ENCODE measurements at places on chromosomes 4 and X.

GRCh38 chr4:107736924-107737448 lies 17.0 kb upstream of the PAPSS1 start:
- peak; percentile 12 for DNase-seq

- no peak for DNase-seq
Observed at GRCh38 chrX:150348365-150348764, 14.8 kb upstream of the MAMLD1 start.

- DNase-seq: no peak
Observed at GRCh38 chr4:101993002-101993841, 202.7 kb downstream of the BANK1 start.

DNA sequence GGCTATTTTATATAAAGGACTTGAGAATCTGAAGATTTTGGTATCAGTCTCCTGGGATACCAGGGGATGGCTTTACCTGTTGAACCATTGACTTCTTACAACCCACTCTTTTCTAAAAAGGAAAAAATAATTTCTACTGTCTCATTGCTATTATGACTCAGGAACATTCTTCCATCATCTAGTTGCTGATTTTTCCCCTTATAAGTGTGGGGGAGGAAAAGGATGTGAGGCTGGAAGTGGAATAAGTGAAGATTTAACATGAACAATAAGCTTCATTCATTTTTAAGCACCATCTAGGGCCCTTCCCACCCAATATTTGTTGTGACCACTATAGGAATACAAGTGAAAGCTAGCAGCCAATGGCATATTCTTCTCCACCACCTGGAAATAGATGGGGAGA lies 10.6 kb upstream of the MND1 start:
- DNase-seq: no peak

- DNase-seq: peak; percentile 26
Observed at GRCh38 chr4:166941629-166942028, 292.7 kb downstream of the SPOCK3 start.
